ENCODE measurements at places on chromosomes 11 and 22. TPM values are rescaled to one million over a fixed set of nuclear protein-coding genes. Genes with fewer than 3 reads are reported as not detected.
A peak's percentile ranks its signal among the peaks of the same experiment; 100 is the strongest.

GRCh38 chr22:40612291-40612751, 24.2 kb downstream of the MRTFA start:
- DNase-seq, result peak; percentile 35

DNA sequence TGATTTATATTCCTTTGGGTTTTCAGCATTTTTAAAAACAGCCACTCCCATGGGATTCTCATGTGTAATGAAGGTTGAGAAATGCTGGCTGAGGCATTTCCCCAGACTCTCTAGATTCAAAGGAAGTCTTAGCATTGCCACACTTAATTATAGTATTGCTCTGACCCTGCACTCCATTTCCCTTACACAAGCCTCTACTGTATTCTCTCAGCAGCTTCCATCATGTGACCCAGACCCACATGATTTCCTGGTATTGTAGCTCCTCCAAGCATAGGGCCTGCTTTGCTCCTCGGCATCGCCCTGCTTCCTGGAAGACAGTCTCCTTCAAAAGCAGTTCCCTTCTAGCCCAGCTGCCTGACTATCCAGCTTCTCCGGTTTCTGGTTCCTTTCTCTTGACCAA, 261.5 kb downstream of the LARGE1 start:
- peak; percentile 21 for DNase-seq

GRCh38 chr11:16953663-16954062, 60.6 kb downstream of the PLEKHA7 start:
- DNase-seq, result no peak

Gene PYGM
- not detected for total RNA-seq

DNA sequence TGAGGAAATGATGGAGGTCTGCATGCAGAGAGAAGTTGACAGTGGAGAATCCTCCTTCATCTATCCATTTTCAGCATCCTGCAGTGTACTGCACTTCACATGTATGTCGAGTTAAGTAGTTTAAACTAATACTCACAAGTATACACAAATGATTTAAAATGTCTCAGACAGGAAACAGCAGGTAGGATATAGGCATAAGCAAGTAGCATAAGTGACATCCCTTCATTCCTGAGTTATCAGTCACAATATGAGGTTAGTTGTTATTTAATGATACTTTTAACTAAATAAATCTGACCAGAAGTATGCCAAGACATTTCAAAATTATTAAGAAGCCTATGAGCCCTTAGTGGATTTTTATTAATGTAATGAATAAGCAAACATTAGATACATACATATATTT, 37.4 kb downstream of the MTMR2 start:
- DNase-seq, result no peak

DNA sequence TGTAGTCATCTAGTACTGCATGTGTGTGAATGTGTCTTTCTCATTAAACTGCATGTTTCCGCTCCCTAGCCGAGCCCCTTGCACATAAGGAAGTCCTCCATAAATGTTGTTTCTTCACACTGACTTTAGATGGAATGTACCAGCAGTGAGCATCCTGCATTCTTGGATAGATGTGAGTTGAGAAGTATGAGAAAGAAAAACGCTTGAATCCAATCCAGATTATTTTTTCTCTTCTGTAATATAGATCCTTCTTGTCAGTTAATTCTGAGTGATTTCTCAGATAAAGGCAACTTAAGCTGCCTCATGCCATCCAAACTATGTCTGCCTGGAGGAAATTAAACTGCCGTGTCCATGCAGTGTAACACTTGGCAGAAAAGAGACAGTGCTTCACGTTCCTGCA, 268.1 kb upstream of the ISX start:
- DNase-seq, result no peak

DNA sequence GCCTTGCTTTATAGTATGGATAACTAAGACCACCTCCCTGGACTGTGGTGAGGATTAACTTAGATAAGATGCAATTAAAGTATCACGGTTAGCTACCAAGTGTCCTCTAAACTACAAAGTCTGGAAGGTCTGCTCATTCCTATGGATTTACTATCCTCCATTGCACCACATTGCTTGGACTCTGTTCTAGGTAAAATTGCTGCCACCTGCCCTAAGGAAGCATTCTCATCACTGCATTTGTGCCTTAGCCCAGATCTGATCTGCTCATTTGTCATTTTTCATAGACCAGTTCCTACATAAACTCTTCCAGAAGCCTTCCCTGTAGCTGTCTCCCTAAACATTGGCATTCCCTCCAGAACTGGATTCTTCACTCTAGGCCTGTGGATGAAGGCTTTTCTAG, 380.0 kb downstream of the INSC start:
- DNase-seq, result no peak

- DNase-seq, result peak; percentile 9
Observed at GRCh38 chr11:31943056-31943780, 132.1 kb upstream of the PAX6 start.

DNA sequence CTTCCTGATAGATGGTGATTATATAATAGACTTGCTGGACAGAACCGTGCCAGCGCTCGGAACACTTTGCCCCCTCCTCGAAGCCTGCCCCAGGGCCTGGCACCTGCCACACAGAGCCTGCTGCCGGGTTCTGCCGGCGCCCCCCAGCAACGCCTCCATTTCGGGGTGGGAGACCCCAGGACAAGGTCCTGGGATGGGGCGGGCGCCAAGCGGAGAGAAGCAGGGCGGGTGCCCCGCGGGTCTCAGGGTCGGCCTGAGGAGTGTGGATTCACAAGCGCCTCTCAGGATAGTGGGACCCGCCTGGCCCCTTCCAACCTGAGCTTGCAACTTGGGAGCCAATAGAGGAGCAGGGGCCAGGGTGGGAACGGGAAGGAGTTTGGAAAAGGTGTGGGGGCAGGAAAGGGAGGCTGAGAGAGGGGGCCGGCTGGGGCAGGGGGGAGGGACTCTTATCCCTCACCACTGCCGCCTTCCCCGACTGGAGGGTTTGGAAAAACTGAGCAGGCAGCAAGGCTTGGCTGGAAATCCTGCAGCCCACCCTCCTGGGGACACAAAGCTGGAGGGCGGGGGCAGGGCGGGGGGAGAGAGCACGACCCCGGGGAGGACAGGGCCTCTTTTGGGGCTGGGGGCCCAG, 3.3 kb upstream of the BCL9L start:
- DNase-seq, result peak; percentile 53

GRCh38 chr11:60838132-60838531, 3.8 kb upstream of the CCDC86 start:
- no peak for DNase-seq

Gene TTC28
- total RNA-seq, result 21.0 TPM

DNA sequence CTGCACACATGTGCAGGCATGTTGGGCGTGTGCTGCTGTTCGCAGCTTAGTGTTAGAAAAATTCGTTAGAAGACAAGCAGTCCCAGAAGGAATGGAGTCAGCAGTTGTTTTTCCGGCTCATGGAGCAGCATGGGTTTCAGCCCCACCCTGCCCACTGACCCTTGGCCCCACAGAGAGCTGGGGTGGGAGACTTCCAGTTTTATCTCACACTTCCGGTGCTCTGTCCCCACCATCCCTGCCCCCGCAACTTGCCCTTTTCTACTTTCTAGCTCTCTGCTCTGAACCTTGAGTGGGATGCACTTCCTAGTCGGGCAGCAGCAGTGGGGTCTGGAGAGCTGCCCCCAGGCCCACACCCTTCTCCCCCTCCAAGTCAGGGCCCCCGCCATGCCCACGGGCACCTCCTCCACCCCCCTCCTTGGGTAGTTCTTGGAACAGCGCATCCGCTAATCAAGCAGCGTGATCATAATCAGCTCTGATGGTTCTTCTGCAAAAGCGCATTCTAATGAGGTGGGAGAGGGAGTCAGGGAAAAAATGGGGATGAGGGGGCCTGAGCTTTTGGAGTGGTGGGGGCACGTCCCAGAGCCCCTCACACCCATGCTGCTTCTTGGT, 184.4 kb downstream of the CEP164 start:
- DNase-seq, result no peak

- no peak for DNase-seq
Observed at GRCh38 chr11:83612891-83613766, 327.0 kb upstream of the CCDC90B start.

DNA sequence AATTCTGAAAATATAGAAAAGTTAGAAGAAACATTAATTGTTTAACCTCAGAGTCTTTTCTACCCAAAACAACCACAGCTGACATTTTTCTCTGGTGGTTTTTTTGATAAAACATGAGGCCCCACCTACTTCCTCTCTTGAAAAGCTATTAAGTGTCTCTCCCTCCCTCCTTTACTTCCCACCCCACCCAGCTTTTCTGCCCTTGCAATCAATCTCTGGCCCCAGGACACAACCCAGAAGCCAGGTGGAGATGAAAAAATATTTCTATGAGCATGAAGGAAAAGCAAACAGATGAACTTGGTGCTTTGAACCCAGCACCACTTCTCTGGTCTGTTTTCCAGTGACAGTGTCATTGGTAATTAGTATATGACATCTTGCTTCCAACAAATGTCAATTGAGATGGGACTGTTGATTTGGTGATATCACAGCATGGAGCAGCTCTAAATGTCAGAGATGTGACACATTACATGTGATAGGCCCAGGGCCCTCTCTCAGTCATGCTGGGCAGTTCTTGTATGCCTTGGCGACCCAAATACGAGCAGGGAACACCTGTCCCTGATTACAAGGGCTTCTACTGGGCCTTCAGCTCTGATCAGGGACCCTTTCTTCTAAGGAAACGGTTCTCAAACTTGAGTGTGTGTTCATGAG, 23.9 kb upstream of the TMPRSS13 start:
- no peak for DNase-seq

GRCh38 chr22:33204408-33204807, 146.2 kb upstream of the SYN3 start:
- no peak for DNase-seq

DNA sequence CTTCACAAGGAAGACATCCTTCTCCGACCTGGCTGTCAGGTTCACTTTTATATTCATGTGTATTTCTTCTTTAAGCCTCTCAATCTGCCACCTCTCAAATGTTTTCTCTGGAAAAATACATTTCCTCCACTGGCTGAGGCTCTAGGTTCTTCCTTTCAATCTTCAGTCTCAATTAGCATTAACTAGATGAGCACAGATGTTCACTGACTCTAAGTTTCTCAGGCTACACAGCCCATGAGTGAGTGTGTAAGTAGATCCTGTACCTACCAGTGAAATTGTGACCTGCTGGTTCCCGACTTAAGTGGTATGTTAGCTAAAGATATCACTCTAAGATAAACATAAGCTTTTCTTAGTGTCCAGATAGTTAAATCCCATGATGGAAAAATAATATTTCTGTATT, 206.9 kb downstream of the ADAMTS15 start:
- no peak for DNase-seq

- DNase-seq, result peak; percentile 87
Observed at GRCh38 chr11:19380375-19380774, 139.6 kb upstream of the E2F8 start.

DNA sequence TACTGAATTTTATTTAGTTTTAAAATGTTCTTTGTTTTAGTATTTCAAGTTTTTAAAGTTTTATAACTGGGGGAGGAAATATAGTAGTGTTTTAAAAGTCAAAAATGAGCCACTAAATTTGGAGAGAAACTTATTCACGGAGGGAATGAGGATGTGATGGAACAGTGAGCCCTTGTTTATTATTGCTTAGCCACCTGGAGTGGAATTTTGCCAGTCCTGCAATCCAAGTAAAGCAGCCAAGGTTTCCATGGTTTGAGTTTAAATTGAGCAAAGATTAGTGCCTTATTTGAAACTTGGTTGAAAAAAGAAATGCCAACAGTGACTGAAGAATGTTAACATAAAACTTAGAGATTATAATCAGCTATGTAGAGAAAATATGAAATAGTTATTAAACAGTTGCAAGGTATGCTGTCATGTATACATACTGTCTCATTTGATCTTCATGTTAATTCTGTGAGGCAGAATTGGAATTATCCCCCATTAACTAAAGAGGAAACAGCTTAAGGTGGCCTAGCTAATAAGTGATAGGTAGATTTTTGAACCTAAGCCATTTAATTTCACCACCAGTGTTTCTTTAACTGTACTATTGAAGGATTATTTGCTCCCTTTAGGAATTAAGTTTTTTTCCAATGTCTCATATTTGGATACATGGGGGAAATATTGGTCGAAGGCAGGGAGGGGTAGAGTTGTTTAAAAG, 36.4 kb downstream of the SWAP70 start:
- no peak for DNase-seq

GRCh38 chr11:75891947-75892739, 77.1 kb downstream of the UVRAG start:
- no peak for DNase-seq

GRCh38 chr11:100010393-100010792, 676.7 kb upstream of the ARHGAP42 start:
- no peak for DNase-seq

DNA sequence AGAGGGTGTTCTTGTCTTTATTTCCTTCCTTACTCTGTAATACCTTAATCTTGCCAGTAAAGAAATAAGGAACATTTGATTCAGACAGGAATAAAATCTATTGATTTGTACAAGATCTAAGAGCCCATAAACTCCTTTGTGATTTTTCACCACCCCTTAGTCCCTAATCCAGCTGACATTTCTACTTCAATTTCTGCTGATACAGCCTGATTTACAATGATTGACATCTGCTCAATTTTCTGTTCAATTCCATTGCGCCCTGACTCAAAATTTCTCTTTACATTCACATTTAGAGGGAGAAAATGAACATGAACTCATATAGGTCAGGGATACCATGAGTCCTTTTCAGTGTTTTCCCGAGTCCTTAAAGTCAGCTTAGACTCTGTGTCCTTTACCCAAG, 27.2 kb upstream of the TMEM123 start:
- no peak for DNase-seq

DNA sequence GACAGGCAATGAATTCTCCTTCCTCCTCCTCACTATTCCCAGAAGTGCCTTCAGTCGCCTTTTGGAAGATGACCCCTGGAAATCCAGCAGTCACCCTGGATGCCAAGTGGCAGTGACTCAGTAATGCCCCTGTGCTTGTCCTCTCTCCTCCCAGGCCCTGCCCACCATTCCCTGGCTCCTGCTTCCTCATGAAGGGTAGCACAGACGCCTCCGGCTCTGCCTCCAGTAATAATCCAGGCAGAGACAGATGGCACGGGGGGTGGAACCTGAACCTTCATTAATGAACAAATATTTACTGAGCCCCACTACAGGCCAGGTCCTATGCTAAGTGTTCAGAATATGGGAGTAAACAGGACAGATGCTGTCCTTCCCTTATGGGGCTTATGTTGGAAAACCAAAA, 23.2 kb downstream of the SYT13 start:
- DNase-seq, result no peak

DNA sequence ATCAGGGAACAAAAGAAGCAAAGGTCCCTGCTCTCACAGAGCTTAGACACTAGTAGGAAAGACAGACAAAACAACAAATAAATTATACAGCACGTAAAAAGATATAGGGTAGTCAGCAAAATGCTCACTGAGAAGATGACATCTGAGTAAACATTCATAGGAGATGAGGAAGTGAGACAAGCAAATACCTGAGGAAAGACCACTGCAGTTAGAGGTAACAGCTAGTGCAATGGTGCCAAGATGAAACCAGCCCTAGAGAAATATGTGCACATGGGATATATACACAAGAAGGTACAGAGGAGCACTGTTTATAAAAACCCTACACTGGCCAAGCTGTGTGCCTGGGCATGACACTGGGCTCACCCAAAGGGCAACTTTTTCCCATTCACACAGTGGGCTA, 9.8 kb downstream of the CYP2R1 start:
- no peak for DNase-seq

Gene SMTNL1
- not detected for total RNA-seq

Gene CALCB
- total RNA-seq, result not detected

GRCh38 chr11:59368238-59369022, 9.7 kb downstream of the OR5AN1 start:
- no peak for DNase-seq
